Stimulated activated CD4-positive, alpha-beta T cell treated with anti-CD3 and anti-CD28 coated beads, Interleukin-4, amount 100 ng/mL, for 48 hours (primary cell): ENCODE measurements at places on chromosomes 11 and 22.

GRCh38 chr11:121282886-121283502 is 9.6 kb upstream of the SC5D start:
- no peak for DNase-seq

DNA sequence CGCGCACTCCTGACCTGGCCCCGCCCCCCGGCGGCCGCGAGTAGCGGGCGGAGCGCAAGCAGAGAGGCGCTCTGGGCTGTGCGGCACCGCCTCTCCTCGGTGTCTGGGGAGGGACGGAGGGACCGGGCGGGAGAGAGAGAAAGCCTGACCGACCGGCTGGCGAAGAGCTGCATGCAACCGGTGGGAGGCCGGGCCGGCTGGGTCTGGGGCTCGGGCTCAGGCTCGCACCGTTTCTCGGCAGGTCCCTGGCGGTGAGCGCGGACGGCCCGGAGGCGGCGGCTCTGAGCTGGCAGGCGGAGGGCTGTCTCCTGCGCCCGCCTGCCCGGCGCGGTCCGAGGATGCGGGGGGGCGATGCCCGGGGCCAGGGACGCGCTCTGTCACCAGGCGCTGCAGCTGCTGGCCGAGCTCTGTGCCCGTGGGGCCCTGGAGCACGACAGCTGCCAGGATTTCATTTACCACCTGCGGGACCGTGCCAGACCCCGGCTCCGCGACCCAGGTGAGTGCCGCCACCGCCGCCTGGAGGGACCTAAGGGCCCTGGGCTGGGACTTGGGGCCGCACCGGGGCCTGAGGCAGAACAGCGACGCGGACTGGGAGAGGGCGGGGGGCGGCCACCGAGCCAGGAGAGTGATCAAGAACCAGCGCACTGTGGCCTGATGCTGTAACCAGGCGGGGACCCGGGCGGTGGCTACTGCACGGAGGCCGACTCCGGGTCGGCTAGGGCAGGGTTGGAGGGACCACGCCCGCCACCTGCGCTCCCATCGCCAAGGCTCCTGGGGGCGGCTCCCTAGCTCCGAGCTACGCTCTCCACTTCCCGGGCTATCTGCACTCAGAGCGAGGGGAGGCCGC is at the start of gene SYT9:
TSS of gene SYT9 (plus strand) at position 69 of the 847 bp plus-strand sequence. CDS start at position 352, 283 bp downstream.
- peak; percentile 7 for DNase-seq

GRCh38 chr22:47000888-47001287 is 238.4 kb downstream of the TBC1D22A start:
- no peak for DNase-seq

DNA sequence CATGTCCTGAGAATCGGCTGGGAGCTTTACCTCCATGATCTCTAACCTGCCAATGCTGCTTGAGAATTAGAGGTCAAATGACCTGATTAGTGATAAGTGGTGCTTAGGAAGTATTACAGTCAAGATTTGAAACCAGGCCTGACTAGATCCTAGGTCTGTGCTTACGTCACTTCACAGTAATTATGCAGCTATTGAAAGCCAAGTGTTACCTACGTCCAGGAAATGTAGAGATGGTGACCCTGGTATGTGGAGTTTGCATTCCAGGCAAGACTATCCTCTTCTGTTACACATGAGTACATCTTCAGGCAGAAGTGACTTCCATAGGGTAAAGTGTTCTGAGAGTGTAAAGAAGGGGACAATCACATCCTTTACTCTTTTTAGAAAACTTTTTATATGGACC is 530.4 kb upstream of the TENM4 start:
- DNase-seq = no peak

DNA sequence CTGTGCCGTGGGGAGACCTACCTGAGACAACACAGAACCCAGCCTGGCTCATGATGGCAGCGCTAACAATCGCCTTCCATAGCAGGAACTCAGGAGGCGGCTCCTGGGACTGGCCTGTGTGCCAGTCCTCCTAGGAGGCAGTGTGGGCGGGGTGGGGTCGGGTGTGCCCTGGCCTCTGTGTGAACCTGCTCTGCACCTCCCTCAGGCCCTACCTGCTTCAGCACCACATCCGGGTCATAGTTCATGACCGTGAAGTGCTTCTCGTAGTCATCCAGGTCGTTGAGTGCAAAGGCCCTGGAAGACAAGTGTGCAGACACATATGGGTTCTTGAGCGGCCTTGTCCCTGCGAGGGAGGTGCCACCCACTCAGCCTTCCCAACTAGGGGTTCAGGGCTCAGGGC is 15.3 kb downstream of the TTLL12 start:
- DNase-seq = no peak

GRCh38 chr22:24706054-24706453 is 68.5 kb downstream of the PIWIL3 start:
- no peak for DNase-seq

DNA sequence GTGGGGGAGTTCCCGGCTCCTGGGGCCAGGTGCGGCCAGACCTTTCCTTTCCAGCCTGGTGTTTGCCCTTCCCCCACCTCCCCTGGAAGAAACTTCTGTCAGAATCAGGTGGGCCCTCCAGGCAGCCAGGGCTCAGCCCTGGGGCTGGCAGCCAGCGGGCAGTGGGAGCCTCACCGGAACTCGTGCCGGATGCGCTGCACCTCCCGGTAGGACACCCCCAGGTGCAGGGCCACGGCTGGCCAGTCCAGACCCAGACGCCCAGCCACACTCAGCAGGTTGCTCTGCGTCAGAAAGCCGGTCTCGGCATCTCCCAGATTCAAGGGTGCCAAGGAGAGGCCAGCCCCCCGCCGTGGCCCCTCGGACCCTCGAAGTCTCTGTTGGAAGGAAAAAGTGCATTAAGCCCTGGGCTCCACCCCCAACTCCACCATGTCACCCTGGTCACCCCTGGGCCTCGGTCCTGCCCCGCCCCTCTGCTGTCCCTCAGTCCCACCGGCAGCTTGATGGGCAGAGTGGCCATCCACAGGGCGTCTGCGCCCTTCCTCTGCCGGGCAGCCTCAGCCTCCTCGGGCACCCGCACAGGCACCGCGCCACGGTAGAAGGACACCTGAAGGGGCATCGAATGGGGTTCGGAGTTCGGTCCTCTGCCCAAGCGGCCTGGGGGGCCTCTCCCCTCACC is 1.7 kb upstream of the SLC25A22 start:
- DNase-seq = no peak

- no peak for DNase-seq
Observed at GRCh38 chr22:49956914-49957825, 3.4 kb upstream of the PIM3 start.

- no peak for DNase-seq
Observed at GRCh38 chr11:118091690-118092089, 4.9 kb upstream of the SMIM35 start.

DNA sequence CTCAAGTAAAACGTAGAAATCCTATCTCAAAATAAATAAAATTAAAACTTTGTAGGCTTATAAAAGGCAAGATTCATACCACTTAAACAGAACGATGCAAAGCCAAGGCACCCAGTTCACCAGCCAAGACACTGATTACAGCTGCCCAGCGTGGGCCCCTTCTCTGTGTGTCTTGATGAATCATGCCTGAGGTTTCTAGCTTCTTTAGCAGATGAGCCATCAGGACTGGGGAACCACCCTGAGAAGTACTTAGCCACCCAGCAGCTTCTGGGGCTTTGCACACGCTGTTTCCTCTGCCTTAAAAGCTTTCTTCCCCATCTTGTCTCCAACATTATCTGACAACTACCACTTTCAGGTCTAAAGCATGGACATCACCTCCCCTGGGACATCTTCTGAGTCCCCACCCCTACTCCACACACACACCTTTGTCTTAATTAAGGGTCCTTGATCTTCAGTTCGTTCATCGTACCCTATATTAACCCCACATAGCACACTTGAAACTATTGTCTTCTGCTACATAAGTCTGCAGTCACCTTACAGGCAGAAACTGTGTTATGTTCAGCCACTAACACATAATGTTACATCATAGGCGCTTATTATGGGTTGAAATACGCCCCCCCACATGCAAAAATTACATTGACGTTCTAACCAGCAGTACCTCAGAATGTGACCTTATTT is 8.7 kb upstream of the LAYN start:
- peak; percentile 50 for DNase-seq

- no peak for DNase-seq
Observed at GRCh38 chr11:10752061-10752460, 1.0 kb downstream of the CTR9 start.

GRCh38 chr11:35629511-35629910 is 11.3 kb downstream of the FJX1 start:
- DNase-seq = no peak

DNA sequence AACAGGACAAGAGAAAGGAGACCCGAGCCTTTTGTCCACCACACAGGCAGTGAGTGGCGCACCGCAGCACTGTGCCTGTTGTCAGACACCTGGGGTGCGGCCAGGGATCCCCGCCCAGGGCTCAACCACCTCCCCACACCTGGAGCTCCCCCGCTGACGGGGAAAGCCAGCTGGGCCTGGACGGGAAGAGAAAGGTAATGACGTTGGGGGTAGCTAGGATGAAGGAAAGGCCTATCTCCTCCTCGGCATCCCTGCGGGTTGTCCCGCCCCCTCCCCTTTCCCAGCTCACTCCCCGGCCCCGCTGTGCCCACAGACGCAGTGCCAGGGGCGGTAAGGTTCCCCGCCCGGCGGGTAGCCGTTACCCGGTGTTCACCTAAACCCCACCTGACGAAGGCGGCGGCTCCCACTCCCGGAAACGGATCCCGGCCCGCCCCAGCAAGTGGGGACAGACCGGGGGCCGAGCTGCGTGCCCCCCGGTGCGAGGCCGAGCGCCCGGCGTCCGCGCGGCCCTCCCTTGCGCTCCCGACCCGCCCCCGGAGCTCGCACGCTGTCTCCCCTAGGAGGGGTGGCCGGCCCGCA is 495 bp downstream of the HYOU1 start:
- peak; percentile 15 for DNase-seq

DNA sequence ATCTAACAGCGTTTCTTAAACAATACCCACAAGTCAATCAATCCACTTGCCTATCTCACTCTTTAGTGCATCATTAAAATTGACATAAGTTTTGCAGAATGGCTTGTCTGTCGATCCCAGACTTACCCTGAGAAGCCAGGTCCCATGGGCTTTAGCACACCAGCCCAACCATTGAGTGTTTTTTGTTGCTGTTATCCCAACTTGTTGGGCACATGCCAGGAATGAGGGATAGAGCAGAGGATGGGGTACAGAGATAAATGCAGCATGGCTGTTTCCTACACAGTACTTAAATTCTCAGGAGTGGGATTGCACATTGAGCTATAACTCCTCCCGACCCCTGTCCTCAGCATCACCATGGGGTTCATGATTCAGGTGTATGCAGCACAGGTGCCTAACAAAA is 64.2 kb upstream of the RASSF10 start:
- DNase-seq = no peak

DNA sequence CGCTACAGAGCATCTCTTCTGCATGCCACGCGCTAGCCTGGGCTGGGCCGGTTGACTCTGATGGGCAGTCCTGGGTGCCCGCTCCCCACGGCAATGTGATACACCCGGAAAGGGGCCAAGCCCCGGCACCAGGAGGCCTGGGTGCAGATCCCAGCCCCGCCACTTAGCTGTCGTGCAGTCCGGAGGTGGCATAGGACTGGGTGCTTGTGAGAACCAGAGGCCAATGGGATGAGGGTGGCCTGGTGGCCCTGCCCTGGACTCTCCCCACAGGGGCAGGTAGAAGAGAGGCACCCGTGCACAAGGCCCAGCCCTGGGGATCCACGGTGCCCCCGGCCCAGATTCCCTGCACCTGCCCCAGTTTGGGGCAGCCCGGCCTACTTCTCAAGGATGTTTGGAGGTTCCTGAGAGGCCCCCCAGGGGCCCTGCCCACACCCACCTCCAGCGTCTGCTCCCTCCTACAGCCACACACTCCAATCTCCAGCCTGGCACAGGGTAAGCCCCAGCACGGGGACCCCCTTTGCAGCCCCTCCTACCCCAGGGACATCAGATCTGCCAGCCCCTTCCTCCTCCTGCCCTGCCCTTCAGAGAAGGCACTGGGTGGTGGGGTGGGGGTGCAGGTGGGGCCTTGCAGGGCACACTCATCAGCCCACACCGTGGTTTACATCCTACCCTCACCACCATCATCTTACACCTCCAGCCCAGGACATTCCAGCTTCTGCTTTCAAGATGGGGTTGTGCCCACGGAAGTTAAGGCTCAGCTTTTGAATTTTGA is 66.9 kb downstream of the CYTH4 start:
- DNase-seq = no peak

DNA sequence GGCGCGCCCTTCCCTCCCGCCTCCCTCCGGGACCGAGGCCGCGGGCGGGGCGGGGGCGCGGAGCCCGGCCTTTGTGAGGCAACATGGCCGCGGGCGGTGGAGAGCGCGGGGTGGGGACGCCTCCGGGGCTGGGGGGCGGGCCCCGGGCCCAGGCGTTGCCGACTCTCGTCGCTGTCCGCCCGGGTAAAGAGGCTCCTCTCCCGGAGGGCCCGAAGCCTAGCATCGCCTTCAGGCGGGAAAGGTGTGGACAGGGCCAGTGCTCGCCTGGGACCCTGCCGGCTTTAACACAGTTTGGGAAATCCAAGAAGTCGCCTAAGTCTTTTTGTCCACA is 369 bp downstream of the DGCR8 start:
- DNase-seq = peak; percentile 70

DNA sequence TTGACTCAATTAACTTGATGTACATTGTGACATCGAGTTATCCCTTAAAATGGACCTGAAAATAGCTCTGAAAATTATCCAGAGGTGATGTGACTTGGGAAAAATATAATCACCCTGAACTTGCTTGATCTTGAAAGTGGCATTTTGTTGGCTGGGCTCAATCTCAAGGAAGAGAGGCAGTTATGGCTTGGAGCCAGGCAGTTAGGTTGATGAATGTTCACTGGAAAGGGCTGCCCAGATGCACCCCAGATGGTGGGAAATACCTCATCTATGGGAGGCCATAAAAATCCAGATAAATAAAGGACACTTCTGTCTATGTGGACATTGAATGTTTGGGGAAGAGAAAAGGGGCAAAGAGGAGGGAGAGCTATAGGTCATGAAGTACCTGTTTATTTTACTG is 55.7 kb upstream of the OR5AN1 start:
- no peak for DNase-seq
